ENCODE measurements at places on chromosomes 7 and 10.

- DNase-seq: no peak
Observed at GRCh38 chr7:81075150-81075549, 156.3 kb upstream of the SEMA3C start.

DNA sequence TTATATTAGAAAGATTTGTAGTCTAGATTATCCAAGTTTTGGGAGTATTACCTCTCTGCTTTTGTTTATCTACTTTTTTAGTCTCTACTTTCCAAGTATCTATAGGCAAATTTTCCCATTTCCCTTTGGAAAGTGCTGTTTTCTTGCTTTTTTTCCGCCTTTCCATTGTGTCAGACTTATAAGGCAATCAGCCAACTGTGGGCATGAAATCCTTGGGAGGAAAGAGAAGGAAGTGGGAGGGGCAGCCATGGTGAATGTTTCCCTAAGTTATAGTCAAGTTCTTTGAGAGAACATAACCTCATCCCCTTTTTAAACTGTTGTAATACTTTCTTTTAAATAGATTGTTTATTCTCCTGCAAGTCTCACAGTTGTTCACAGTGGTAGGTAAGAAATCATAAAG lies 52.6 kb downstream of the PTEN start:
- DNase-seq: no peak

- DNase-seq: no peak
Observed at GRCh38 chr10:51718804-51719291, 19.5 kb upstream of the CSTF2T start.

DNA sequence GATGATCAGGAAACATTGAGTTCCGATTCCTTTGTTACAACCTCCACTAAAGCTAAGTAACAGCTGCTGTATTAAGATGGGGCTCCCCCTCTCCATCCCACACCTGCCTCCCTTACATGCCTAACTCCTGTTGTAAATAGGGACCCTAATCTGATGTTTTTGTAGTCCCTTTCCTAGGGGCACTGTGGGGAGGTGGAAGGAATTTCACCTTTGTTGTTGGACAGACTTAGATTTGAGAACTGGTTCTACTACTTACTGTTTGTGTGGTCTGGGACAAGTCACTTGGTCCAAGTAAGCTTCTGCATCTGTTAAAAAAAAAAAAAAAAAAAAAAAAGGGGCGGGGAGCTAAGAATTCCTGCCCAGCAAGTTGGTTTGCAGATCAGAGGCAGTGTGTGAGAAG lies 42.6 kb downstream of the KIAA1217 start:
- DNase-seq: no peak

DNA sequence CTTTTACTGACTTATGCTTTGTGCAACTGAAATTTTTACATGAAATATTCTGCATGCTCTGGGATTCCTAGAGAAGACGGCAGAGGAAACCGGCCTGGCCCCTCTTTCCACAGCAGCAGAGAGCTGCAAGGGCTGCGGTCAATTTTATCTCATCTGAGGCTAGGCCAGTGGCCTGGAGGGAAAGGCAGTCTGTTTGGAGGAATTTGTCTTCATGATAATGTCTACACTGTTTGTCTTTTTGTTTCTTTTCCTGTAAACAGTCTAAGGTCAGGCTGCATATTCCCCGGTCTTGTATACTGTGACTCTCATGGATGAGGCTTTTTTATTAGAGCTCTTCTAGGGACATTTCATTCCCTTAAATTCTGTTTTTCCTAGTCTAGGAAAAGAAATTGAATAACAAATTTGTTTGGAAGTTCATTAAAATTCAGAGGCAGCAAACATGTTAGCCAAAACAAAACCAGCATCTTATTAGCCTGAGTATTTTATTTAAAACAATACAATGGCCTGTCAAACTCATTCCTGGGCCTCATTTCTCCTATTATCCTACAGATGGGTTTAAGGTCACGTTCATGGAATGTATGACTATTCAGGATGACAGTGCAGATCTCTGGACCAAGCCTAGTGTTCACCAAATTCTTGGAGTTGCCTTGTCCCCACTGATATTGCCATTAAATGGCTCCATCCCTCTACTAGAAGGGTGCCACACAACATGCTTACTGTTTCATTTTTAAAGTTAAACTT lies 26.4 kb downstream of the LAMB4 start:
- no peak for DNase-seq

GRCh38 chr10:22615819-22616499 lies 98.4 kb downstream of the PIP4K2A start:
- no peak for DNase-seq

GRCh38 chr7:115300231-115300870 lies 378.5 kb downstream of the MDFIC start:
- DNase-seq: no peak

DNA sequence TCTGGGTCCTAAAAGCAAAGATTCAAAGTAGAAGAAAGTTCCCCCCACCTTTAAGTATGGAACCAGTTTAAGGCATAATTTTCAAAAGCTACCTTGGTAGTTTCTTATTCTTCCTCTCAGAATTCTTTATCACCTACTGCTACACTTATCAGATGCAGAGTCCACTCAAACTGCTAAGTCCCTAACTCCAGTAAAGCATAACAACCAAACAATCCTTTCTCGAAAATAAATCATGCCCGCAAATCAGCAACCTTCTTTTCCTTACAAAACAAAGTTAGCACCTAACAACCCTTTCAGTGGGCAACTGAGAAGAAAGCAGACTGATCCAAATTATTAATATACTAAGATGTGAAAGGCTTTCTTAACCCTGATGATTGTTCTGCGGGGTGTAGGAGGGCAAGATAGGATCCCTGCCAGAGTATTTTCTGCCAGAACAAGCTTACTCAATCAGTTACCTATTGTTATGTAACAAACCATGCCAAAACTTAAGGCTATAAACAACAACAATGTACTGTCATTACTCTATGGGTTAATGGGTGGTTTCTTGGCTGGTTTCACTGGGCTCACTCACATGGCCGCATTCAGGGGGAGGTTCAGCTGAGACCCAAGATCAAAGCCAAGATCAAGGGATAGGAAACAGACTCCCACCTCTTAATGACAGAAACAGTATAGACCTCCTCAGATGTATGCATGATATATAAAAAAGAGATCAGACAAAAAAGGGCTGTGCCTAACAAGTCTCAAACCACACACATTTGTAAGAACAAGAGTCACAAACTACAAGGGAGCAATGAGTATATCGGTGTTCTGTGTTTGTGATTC lies 42.0 kb downstream of the CCDC6 start:
- DNase-seq: no peak

- no peak for DNase-seq
Observed at GRCh38 chr10:119538632-119539358, 3.7 kb downstream of the RGS10 start.

GRCh38 chr7:134368851-134369544 lies 52.3 kb upstream of the SLC35B4 start:
- DNase-seq: no peak

DNA sequence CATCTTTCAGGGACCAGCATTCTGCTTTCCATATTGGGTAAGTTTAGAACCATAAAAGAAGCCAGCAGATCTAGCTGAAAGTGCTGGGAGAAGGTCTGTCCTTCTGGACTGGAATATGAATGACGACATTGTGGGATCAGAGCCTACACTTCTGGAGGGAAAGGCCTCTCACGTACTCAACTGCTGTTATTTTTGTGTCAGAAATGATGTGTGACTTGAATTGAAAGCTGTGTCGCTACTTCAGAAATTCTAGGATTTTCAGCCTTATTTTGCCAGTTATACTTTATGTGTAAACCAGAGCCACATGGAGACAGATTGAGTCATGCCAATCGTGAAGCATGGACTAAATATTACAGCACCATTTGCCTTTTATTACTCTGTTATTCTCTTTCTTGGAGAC lies 231.0 kb downstream of the KIAA1217 start:
- DNase-seq: no peak

- no peak for DNase-seq
Observed at GRCh38 chr7:105989686-105990085, 26.6 kb downstream of the CDHR3 start.

DNA sequence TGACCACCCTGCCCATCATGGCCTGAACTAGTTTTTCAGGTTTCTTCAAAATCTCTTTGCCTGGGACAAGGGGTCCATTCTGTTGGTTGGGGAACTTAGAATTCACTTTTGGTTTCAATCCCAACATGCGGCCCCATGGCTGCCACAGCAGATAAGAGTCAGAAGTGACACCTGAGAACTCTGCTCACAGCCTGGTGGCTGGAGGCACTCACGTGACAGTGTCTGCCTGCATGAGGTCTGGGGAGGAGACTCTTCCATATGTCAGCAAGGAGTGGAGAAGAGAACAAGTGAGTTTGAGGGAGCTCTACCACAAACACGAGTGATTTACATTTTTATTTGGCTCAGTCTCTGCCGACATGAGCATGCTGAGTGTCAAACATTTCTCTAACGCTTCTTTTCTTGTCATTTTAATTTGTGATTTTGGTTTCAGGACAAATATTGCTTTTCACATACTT lies 370.4 kb downstream of the TNS3 start:
- DNase-seq: peak; percentile 67

- no peak for DNase-seq
Observed at GRCh38 chr10:76939933-76940468, 697.6 kb downstream of the KCNMA1 start.

DNA sequence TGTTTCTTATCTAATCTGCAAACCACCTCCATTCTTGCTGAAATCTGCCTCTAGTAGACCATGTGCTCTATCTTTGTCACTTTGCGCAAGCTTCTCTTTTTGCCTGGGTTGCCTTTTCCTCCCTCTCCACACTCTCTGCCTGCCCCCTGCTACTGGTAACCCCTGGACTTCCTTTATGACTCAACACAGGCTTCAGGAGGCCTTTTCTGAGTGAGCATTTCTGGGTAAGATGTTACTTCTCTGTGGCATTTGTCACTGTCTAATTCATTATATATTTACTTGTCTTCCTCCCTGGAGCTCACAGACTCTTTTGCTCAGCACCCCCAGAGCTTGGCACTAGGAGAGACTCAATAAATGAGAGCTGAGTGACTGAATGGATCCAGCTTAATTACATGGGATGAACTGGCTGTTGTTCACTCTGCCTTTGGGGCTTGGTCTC lies 8.4 kb downstream of the GOLGA7B start:
- DNase-seq: no peak

DNA sequence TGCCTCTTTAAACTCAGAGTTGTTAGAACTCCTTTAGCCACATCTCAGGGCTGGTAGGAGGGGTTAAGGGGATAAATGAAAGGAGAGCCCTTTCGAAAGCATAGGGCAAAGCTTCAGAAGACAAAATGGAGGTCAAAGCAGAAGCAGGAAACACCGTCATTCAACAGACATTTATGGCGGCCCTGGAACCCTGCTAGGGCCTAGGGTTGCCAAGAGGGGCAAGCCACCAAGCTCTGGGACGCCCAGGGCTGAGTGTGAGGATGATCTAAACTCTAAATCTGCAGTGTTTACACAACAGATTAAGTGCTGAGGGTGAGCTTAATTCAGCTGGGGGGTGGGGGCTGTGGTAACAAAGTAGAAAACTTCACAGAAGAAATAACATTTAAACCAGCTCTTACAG lies 79.0 kb upstream of the NFE2L3 start:
- DNase-seq: no peak

DNA sequence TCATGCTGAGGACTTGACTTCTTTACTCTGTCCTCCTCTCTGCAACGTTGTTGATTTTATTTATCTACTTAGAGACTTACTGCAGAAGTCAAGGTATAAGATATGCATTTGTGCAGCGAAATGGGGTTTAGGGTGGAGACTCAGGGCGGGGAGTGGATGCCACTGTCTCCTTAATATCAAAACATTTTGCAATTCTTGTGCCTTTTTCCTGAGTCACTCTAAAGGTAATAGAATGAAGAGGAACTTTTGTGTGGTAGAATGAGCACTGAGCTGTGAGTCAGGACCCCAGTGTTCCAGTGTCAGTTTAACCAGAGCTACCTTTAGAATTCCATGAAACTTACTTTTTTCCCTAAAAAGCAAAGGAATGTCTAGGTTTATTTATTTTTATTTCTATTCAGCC lies 78.2 kb downstream of the VTI1A start:
- DNase-seq: no peak

- DNase-seq: no peak
Observed at GRCh38 chr7:92797693-92798092, 38.7 kb downstream of the CDK6 start.

DNA sequence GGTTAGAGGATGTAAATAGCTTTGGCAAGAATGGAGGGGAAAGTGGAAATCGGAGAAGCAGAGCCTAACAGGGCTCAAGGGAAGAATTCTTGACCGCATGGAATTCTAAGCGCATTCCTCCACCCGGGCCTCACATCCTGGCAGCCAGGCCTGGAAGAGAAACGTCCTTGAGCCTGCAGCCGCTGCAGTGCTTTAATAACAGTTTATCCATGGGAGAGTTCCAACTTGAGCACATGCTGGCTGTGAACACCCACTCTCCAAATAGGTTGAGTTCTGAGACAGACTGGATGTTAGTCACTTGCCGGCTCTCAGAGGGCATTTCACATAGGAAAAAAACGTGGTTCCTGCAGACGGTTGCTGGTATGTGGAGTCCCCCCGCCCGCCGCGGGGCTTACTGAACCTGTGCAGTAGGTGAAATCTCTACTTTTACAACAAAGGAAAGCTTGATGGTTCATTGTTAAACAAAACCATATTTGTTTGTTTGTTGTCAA lies 61.4 kb upstream of the STEAP1B start:
- no peak for DNase-seq

- DNase-seq: no peak
Observed at GRCh38 chr10:106761906-106762305, 402.6 kb downstream of the SORCS1 start.

- DNase-seq: no peak
Observed at GRCh38 chr7:42247301-42247700, 10.3 kb upstream of the GLI3 start.

GRCh38 chr7:7005303-7005702 lies 177.0 kb upstream of the C1GALT1 start:
- no peak for DNase-seq

- DNase-seq: no peak
Observed at GRCh38 chr10:22894714-22895113, 33.1 kb upstream of the ARMC3 start.

- DNase-seq: no peak
Observed at GRCh38 chr10:13716081-13717071, 129.6 kb downstream of the PRPF18 start.

DNA sequence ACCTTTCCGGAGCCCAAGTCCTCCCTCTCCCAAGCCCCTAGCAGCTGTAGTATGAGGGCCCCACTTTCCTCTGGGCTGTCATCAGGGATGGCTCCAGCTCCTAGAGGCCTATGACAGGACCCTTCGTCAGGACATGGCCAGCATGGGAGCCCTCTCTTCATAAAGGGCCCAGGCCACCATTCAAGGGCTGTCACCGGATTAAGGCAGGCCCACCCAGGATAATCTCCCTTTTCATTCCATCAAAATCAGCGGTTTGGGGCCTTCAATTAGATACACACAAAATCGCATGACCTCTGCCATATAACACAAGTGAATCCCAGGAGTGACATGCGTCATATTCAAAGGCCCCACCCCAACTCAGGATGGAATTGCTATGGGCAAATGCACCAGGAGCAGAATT lies 12.2 kb upstream of the GDF10 start:
- no peak for DNase-seq

Data from NCI-H2171 (cell line).